ENCODE measurements at places on chromosomes 13 and 19.
A peak's percentile ranks its signal among the peaks of the same experiment; 100 is the strongest.

GRCh38 chr19:28838909-28839308 lies 374.0 kb downstream of the UQCRFS1 start:
- no peak for DNase-seq
- peaks cover 2% of the 10 kb centered on the region for H3K27me3 ChIP-seq
- no peaks in the 10 kb centered on the region for H3K36me3 ChIP-seq
- H3K27ac ChIP-seq, result no peak overlapping the region
- H3K4me1 ChIP-seq, result no peaks in the 10 kb centered on the region
- H3K4me3 ChIP-seq, result no peak overlapping the region

- H3K4me3 ChIP-seq, result no peak overlapping the region
- DNase-seq, result no peak
- H3K36me3 ChIP-seq, result peaks cover 6% of the 10 kb centered on the region
- H3K27me3 ChIP-seq, result no peaks in the 10 kb centered on the region
- no peak overlapping the region for H3K27ac ChIP-seq
Measured at GRCh38 chr13:28429096-28429495, 65.8 kb downstream of the FLT1 start.

DNA sequence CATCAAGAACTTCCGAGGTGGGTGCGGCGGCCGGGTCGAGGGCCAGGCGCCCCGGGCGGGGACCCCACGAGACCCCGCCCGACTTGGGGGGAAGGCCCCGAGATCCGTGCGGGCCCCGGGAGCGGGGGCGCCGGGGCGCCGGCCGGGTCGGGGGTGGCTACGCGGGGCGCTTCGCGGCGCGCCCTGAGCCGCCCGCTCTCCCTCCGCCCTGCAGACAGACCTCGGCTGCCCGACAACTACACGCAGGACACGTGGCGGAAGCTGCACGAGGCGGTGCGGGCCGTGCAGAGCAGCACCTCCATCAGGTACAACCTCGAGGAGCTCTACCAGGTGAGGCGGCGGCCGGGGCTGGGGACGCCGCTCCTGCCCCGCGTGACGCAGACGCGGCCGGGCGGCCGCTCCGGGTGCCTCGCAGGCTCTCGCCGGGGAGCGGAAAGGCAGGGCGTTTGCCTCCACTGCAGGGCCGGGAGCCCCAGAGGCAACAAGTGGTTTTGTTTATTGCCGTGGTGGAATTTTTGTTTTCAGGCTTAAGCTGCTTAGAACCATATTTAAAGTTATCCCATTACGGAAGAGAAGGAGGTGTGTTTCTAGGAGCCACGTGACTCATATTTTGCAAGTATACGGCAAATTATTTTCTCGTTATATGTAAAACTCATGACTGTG lies 477 bp downstream of the CUL4A start:
- H3K36me3 ChIP-seq, result no peaks in the 10 kb centered on the region
- H3K27me3 ChIP-seq, result no peaks in the 10 kb centered on the region
- H3K4me3 ChIP-seq, result peak overlapping the region; percentile 86

GRCh38 chr13:40206241-40207000 lies 460.0 kb downstream of the FOXO1 start:
- H3K4me1 ChIP-seq, result peaks cover 10% of the 10 kb centered on the region
- H3K4me3 ChIP-seq, result no peak overlapping the region

DNA sequence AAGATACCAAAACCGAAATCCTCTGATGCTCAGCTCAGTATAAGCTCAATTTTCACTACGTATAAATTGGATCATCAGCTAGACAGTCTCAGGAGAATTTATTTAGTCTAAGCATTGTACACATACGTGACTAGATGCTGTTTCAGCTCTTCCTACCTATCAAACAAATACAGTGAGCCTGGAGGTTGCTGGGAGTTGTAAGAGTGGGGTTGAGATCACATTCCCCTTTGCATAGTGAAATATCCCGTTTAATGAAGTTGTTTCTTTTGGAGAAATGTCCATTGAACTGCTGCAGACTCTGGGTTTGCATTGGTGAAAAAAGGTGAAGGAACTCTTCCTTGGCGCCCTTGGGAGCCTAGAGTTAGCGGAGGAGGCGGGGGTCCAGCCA lies 68.9 kb upstream of the GJB6 start:
- H3K4me1 ChIP-seq, result peaks cover 6% of the 10 kb centered on the region
- no peak overlapping the region for H3K27ac ChIP-seq
- no peak overlapping the region for H3K4me3 ChIP-seq
- no peaks in the 10 kb centered on the region for H3K36me3 ChIP-seq
- H3K27me3 ChIP-seq, result peaks cover 39% of the 10 kb centered on the region

GRCh38 chr13:44313674-44314073 lies 60.0 kb upstream of the SERP2 start:
- H3K27me3 ChIP-seq, result no peaks in the 10 kb centered on the region
- H3K4me3 ChIP-seq, result no peak overlapping the region
- no peak for DNase-seq

GRCh38 chr19:2329149-2329478 lies 630 bp downstream of the SPPL2B start:
- no peaks in the 10 kb centered on the region for H3K27me3 ChIP-seq
- H3K27ac ChIP-seq, result peak overlapping the region; percentile 93
- peaks cover 59% of the 10 kb centered on the region for H3K4me1 ChIP-seq
- peaks cover 25% of the 10 kb centered on the region for H3K36me3 ChIP-seq
- H3K4me3 ChIP-seq, result peak overlapping the region; percentile 99

GRCh38 chr13:53622456-53622855 lies 593.8 kb downstream of the OLFM4 start:
- no peaks in the 10 kb centered on the region for H3K4me1 ChIP-seq
- no peak overlapping the region for H3K4me3 ChIP-seq
- H3K36me3 ChIP-seq, result no peaks in the 10 kb centered on the region
- no peaks in the 10 kb centered on the region for H3K27me3 ChIP-seq
- H3K27ac ChIP-seq, result no peak overlapping the region
- DNase-seq, result no peak

- no peak overlapping the region for H3K4me3 ChIP-seq
- H3K36me3 ChIP-seq, result no peaks in the 10 kb centered on the region
- no peak for DNase-seq
- no peaks in the 10 kb centered on the region for H3K4me1 ChIP-seq
Measured at GRCh38 chr13:75986818-75987217, 350.7 kb downstream of the LMO7 start.

GRCh38 chr13:36163286-36163685 lies 32.1 kb upstream of the DCLK1 start:
- H3K27me3 ChIP-seq, result no peaks in the 10 kb centered on the region
- no peak overlapping the region for H3K27ac ChIP-seq

GRCh38 chr13:84137292-84137691 lies 255.0 kb upstream of the SLITRK1 start:
- H3K36me3 ChIP-seq, result no peaks in the 10 kb centered on the region
- no peaks in the 10 kb centered on the region for H3K27me3 ChIP-seq
- DNase-seq, result no peak
- H3K4me3 ChIP-seq, result no peak overlapping the region
- H3K4me1 ChIP-seq, result no peaks in the 10 kb centered on the region

GRCh38 chr13:98405107-98405571 lies 171.8 kb downstream of the STK24 start:
- no peaks in the 10 kb centered on the region for H3K27me3 ChIP-seq
- H3K36me3 ChIP-seq, result no peaks in the 10 kb centered on the region
- no peaks in the 10 kb centered on the region for H3K4me1 ChIP-seq
- H3K27ac ChIP-seq, result no peak overlapping the region
- no peak for DNase-seq
- no peak overlapping the region for H3K4me3 ChIP-seq

GRCh38 chr13:99661791-99662190 lies 160.5 kb downstream of the TM9SF2 start:
- DNase-seq, result no peak
- H3K27me3 ChIP-seq, result no peaks in the 10 kb centered on the region
- no peak overlapping the region for H3K27ac ChIP-seq
- H3K36me3 ChIP-seq, result no peaks in the 10 kb centered on the region
- peaks cover 22% of the 10 kb centered on the region for H3K4me1 ChIP-seq

DNA sequence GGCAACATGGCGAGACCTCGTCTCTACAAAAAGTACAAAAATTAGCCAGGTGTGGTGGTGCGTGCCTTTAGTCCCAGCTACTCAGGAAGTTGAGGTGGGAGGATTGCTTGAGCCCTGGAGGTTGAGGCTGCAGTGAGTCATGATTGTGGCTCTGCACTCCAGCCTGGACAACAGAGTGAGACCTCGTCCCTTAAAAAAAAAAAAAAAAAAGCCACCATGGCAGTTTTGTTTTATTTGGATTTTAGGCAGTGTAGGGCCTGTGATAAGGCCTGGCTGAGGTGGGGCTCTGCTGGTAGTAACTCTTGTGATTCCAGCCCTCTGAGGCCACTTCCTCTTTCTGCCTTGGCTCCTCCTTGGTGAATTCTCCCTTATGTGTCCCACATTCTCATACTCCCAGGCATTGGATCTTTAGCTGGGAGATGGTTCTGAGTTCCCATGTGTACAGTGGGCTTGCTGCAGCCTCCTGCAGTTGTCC lies 39.2 kb downstream of the GATAD2A start:
- H3K36me3 ChIP-seq, result peaks cover 18% of the 10 kb centered on the region
- H3K27me3 ChIP-seq, result no peaks in the 10 kb centered on the region
- DNase-seq, result no peak
- H3K27ac ChIP-seq, result peak overlapping the region; percentile 76
- no peak overlapping the region for H3K4me3 ChIP-seq

- no peak overlapping the region for H3K4me3 ChIP-seq
- DNase-seq, result no peak
- no peaks in the 10 kb centered on the region for H3K36me3 ChIP-seq
- H3K4me1 ChIP-seq, result no peaks in the 10 kb centered on the region
- H3K27ac ChIP-seq, result no peak overlapping the region
Measured at GRCh38 chr13:112259511-112259910, 116.6 kb upstream of the SPACA7 start.

DNA sequence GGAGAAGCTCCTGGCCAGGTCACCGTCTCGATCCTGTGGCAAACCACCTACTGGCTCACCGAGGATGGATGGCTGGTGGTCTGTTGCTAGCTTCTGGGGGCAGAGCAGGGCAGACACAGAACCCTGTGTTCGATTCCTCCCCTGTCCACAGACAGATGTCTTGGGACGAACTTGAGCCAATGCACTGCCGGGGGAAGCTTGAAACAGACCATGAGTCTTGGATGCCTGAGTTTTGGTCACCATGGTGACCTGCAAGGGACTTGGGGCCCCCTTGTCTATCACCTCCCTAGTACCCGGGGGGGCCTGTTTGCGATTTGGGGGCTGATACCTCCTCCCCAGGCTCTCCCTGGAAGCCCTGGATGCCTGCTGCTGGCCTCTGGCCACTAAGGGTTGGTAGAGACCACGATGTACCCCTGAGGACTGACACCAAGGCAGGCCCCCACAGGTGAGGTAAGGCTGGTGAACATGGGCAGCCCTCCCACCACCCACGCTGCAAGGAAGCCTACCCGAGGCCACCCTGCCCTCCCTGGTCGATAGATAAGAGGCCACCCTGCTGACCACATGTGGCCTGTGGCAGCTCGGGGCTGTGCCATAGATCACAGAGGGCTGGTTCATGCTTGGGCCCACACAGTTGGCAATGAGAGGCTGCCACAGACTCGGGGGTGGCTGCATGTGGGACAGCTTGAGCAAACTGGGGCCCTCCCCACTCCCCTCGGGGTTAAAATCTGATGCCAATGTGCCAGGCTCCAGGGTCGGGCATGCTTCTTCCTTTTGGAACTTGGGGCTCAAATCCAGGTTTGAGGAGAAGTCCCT lies 10.7 kb downstream of the IQCN start:
- no peak overlapping the region for H3K27ac ChIP-seq
- H3K4me3 ChIP-seq, result no peak overlapping the region
- H3K27me3 ChIP-seq, result no peaks in the 10 kb centered on the region
- no peaks in the 10 kb centered on the region for H3K4me1 ChIP-seq
- no peak for DNase-seq

- peaks cover 11% of the 10 kb centered on the region for H3K4me1 ChIP-seq
- H3K4me3 ChIP-seq, result peak overlapping the region; percentile 59
- H3K27me3 ChIP-seq, result peaks cover 31% of the 10 kb centered on the region
- DNase-seq, result no peak
Measured at GRCh38 chr19:53878776-53879139, 3.2 kb upstream of the PRKCG start.

DNA sequence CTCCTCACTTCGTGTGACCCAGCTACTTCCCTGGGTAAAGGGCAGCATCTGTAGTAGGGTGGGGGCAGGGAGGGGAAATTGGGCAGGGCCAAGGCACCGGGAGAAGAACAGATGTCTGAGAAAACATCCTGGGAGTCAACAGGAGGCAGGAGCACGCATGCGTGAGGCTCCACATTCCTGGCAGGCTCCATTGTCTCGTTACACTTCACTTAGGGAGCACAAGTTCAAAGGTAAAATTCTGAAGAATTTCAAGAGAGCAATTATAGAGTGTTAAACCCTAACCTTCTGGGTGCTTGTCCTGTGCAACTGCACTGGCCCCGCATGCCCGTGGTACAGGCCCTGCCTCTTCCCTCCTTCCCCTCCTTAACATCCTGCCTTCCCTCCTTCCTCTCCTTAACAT lies 79.6 kb upstream of the POMP start:
- H3K36me3 ChIP-seq, result no peaks in the 10 kb centered on the region
- H3K27me3 ChIP-seq, result peaks cover 7% of the 10 kb centered on the region
- H3K4me1 ChIP-seq, result no peaks in the 10 kb centered on the region
- H3K27ac ChIP-seq, result no peak overlapping the region

GRCh38 chr13:45180713-45181601 lies 19.9 kb downstream of the KCTD4 start:
- H3K36me3 ChIP-seq, result no peaks in the 10 kb centered on the region
- no peak overlapping the region for H3K4me3 ChIP-seq
- no peaks in the 10 kb centered on the region for H3K27me3 ChIP-seq
- no peak overlapping the region for H3K27ac ChIP-seq

- H3K4me1 ChIP-seq, result no peaks in the 10 kb centered on the region
- H3K4me3 ChIP-seq, result no peak overlapping the region
- H3K27ac ChIP-seq, result no peak overlapping the region
- H3K27me3 ChIP-seq, result no peaks in the 10 kb centered on the region
Measured at GRCh38 chr19:647566-648284, 8.0 kb downstream of the FGF22 start.

DNA sequence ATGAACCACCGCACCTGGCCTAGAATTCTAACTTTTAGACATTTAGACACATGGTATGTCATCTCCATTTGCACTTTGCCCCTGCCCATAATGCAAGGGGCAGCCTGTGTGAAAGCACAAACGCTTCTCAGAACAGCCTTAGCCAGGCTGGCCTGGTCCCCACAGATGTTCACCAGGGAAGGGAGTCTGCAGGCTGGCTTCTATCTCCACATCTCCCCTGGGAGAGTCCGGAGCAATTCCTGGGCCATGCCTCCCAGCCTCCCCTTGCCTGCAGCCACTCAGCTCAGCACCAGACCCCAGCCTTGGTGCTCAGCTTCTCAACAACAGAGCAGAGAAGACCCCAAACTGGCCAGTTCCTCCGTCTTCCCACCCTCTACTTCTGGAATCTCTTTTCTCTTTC lies 21.7 kb upstream of the LSM14A start:
- H3K27ac ChIP-seq, result no peak overlapping the region
- H3K4me3 ChIP-seq, result no peak overlapping the region
- DNase-seq, result no peak
- no peaks in the 10 kb centered on the region for H3K4me1 ChIP-seq
- H3K36me3 ChIP-seq, result no peaks in the 10 kb centered on the region
- no peaks in the 10 kb centered on the region for H3K27me3 ChIP-seq

- H3K36me3 ChIP-seq, result no peaks in the 10 kb centered on the region
- H3K27ac ChIP-seq, result peak within 1 kb of the TSS; percentile 93
- peak within 1 kb of the TSS; percentile 93 for H3K4me3 ChIP-seq
- H3K4me1 ChIP-seq, result peaks cover 52% of the 10 kb centered on the region
- peak; percentile 80 for DNase-seq
- H3K27me3 ChIP-seq, result no peaks in the 10 kb centered on the region
Measured at GRCh38 chr19:14432791-14433553, at the start of gene PKN1. PKN1 (plus strand) TSS chr19:14433306; CDS start chr19:14433522, 216 bp downstream.

All from heart right ventricle (tissue), 16 donors.